RCC 7860 (cell line): ENCODE measurements at places on chromosomes 16 and 17.

GRCh38 chr17:57523926-57524632, 221.0 kb downstream of the CCDC182 start:
- peak; percentile 63 for DNase-seq

DNA sequence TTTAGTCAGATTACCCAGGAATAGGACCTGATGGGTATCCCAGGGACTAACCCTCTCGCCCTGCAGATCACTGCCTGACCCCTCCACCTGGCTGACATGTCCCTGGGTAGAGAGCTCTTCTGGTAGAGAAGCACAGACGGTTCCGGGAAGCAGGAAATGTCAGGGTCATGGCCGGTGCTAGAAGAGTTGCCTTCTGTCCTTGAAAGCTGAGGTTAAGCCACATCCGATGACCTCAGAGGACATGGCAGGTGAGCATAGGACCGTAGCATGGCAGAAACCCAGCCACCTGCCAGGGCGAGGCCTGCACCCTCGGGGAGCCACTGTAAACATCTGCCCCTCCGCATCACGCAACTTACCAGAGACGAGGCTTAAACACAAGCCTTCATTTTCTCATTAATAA, 483.7 kb downstream of the SOX9 start:
- DNase-seq = peak; percentile 14

GRCh38 chr17:48540213-48540612, 4.7 kb downstream of the HOXB2 start:
- DNase-seq = no peak

DNA sequence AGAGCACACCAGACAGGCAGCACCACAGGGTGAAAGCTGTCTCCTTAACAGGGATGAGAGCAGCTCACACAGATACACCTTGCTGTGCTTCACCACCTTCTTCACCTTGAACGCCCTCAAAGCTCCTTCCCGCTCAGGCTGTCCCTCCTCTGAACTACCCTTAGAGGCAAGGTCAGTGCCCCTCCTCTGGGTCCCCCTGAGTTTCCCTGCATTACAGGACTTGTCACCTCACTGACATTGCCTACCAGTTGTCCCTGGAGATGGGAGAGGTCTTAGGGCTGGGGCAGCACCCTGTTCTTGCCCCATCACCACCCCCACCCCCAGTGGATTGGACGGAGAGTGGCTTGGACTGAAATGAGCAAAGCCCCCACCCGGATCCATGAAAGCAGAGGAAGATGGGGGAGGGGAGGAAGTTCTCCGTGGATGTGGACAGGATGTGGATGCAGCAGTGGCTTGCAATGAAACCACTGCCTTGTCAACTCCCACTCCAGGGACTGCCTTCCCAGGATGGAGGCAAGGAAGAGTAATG, 73.2 kb upstream of the CDH5 start:
- DNase-seq = no peak

DNA sequence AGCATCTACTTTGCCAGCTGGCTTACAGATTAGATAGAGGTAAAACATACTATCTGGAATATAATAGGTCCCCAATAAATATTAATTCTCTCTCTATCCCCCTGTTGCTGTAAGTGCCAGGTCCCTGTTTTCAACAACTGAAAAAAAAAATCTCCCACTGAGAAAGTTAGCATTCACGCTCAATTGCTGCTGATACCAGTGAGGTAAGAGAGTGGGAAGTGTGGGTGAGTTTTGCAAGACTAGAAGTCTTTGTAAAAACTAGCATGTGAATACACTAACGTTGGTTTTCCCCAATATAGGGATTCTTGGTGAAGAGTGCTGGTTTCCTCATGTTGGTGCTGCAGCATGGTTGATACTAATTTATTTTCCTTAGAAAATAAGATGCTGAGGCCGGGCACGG, 11.7 kb upstream of the TAOK1 start:
- no peak for DNase-seq

DNA sequence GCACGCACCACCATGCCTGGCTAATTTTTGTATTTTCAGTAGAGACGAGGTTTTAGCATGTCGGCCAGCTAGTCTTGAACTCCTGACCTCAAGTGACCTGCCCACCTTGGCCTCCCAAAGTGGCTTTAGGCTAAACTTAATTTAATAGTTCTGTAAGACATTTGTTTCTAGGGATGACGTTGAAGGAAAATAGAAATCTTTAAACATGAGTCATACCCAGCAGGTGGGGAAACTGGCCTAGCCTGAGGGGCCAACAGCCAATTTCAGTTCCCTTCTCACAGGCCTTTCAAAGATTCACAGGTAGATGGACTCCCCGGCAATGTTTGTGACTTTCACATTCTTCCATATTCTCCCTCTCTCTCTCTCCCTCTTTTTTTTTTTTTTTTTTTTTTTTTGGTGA, 18.1 kb upstream of the ITPRIPL2 start:
- peak; percentile 38 for DNase-seq

DNA sequence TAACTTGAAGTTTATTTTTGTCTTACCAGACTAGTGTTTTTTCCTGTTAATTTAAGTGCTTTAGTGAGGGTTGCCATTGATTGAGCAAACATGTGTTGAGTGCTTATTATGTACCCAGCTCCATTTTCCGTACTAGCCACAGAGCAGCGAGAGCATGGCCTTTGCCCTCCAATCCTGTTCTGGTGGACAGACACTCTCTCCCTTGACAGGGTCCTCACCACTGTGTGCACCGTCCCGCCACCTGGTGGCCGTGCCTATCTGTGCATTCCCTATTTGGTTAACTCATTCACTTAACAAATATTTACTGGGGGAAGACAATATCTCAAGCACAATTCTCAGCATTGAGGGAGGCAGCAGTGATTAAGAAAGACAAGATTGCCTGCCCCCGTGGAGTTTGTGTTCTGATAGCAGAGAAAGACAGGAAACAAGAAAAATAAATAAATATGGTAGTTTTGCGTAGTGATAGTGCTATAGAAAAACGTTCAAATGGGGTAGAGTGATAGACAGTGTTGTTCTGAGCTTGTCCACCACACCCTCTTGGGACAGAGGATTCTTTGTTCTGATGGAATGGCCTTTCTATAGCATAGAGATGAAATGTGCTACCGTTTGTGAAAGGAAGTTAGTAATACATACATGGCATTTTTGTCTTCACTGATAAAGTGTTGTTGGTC, 13.0 kb downstream of the CDH13 start:
- DNase-seq = peak; percentile 48

- DNase-seq = no peak
Measured at GRCh38 chr17:58215685-58216084, 3.4 kb downstream of the MKS1 start.

DNA sequence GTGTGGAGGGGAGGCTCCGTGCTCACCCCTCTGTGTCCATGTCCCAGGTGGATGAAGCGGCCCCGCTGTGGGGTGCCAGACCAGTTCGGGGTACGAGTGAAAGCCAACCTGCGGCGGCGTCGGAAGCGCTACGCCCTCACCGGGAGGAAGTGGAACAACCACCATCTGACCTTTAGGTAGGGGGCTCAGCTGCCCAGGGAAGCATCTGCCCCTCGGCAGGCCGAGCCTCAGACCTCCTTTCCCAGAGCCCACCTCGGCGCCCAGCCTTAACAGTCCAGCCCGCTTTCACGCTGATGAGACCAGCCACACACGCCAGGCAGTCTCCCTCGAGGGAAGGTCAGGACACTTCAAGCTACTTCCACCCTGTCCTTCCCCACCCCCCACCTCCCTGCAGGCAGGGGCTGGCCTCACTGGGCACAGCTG, 12.7 kb downstream of the MMP15 start:
- no peak for DNase-seq

- no peak for DNase-seq
Measured at GRCh38 chr17:22600644-22601298, 908.4 kb downstream of the KCNJ18 start.

GRCh38 chr17:3905017-3905520, 11.2 kb downstream of the P2RX1 start:
- no peak for DNase-seq

GRCh38 chr17:77332034-77332971, 191.5 kb downstream of the SEC14L1 start:
- no peak for DNase-seq

GRCh38 chr16:81237282-81237681, 1.2 kb upstream of the BCO1 start:
- peak; percentile 20 for DNase-seq

GRCh38 chr17:82177276-82177675, 35.4 kb downstream of the CCDC57 start:
- DNase-seq = no peak

GRCh38 chr17:4739122-4740024, at the start of the genes CXCL16 and ZMYND15:
Gene CXCL16, minus strand, starts transcription at chr17:4739928. Its CDS starts 589 bp downstream, at chr17:4739339.
Gene ZMYND15, plus strand, starts transcription at chr17:4739833. Its CDS starts 716 bp downstream, at chr17:4740549.
- DNase-seq = no peak

DNA sequence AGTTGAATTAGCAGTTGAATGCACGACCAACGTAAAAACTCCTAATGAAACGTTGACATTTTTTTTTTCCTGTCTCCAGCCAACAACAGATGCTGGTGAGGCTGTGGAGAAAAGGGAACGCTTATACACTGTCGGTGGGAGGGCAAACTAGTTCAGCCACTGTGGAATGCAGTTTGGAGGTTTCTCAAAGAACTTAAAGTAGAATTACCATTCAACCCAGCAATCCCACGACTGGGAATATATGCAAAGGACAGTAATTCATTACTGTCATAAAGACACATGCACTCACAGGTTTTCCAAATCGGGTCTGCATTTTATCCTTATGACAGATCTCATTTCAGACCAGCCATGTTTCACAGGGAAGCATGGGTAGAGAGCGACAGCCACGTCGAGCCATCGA, 3.5 kb upstream of the WFDC1 start:
- no peak for DNase-seq

DNA sequence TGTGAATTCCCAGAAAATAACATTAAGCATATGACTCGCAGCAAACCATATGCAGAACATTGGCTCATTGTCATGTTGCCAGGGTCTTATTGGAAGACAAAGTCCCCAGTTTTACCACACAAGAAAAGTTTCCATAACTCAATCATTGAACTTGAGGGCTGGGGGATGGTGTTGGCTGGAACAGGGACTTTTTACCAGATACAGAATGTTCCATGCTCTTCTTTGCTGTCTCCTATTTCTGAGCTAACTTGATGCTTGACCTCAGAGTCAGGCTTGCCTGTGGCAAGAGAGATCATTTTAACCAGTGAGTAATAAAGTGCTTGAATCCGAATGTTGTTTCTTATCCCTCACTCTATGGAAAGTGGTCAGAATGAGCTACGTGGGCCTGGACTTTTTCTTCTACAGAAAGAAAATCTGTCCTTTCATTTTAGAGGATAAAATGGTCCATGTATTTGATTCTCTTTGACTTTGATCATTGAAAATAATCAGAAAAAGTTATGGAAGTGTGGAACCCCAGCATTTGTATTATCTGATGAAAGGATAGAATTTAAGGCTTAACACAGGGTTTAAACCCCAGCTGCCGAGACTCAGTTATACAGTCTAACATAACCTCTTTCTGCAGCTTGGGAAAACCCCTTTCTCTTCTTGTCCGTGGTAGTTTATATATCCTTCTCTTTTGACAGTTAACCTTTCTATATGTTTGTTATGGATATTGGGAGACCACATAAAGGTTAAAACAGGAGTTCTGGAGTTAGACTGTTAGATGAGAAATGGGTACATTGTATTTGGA, 67.0 kb downstream of the TUBD1 start:
- DNase-seq = peak; percentile 74

DNA sequence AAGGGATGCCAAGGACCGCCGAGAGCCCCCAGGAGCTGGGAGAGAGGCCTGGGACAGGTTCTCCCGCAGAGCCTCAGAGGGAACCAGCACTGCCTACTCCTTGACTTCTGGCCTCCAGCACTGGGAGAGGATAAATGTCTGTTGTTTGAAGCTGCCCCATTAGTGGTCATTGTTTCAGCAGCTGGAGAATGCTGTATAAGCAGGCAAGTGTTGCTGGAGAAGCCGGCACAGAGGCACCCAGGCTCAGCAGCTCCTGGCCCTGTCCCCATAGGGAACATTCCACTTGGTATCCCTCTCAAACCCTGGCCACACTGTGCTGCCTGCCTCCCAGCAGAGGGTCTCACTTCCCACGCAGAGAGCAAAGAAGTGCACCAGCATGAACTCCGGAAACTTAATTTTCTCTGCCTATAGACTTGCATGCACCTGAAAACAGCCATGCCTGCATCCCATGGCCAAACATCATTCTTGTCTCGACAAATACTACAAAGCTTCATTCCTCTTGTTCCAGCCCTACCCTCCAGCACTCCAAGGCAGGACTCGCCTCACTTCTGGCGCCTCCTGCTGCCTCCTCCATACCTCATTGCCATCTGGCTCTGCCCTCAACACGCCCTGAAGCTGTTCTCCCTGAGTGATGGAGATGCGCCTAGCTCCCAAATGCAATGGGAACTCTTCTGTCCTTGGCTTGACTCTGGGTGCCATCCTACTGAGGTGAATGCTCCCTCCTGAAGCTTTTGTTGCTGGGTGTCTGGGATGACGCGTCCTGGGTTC, 88.1 kb downstream of the DNAH17 start:
- DNase-seq = no peak

DNA sequence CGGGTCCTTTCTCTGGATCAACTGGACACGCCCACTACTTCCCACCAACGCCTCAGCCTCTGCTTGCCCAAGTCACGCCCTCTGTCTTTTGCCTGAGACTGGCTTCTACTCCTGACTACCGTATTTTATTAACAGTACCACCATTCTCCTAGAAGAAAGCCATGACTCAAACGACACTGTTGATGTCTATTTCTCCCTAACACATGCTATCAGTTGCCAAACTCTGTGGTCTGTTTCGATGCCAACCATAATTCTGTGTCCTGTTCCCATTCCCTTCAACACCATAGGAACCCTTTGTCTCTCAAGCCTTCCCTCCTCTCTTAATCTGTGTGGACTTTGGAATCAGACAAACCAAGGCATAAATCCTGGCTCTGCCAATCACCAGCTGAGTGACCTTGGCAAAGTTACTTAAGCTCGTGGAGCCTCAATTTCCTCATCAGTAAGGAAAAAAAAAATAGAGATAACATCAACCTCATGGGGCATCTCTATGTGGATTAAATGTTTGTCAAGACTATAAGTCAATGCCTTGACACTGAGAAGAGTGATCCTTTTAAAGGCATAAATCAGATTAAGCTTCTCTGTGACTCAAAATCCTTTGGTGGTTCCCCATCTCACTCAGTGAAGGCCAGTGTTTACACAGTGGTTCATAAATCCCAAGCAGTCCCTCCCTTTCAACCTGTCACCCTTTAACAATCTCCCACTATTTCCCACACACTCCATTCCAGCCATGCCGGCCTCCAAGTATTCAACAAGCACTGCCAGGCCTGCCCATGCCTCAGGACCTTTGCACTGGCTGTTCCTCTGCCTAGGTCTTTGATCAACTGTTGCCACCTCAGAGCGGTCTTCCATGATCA, 45.6 kb downstream of the ERN1 start:
- DNase-seq = peak; percentile 31

DNA sequence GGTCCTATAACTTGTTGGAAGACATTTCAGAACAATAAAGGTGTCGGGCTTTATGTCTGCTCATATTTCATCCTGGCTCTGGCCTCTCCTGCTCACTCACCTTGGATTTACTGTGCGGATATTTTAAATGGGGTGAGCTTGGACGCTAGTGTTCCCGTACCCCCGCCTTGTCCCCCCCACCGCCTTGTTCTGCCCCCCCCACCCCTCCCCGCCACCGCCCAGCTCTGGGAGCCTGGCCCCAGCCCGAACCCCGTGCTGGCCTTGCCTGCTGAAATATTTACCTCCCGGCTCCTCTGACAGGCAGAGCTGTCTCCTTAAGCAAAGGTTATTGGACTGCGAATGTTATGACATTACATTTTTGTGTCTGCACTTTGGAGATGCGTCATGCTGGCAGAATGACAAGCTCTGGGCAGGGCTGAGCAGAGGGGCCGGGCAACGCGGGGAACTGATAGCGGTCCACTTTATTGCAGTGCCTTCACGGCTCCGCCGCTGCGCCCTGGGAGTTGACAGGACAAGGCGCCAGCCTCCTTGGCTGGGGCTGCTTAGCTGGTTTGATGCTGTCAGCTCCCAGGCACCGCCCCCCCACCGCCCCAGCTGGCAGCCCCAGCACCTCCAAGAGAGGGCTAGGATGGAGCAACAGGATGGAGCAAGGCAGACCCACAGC, 222.5 kb upstream of the GSE1 start:
- peak; percentile 86 for DNase-seq
